Stimulated activated CD4-positive, alpha-beta T cell treated with anti-CD3 and anti-CD28 coated beads, Interleukin-1b, Interleukin-23, amount 100 ng/mL, for 1 hour (primary cell): ENCODE measurements at places on chromosomes 13 and 19.
A peak's percentile ranks its signal among the peaks of the same experiment; 100 is the strongest.

- DNase-seq, result no peak
Measured at GRCh38 chr13:94121686-94122085, 357.8 kb downstream of the DCT start.

DNA sequence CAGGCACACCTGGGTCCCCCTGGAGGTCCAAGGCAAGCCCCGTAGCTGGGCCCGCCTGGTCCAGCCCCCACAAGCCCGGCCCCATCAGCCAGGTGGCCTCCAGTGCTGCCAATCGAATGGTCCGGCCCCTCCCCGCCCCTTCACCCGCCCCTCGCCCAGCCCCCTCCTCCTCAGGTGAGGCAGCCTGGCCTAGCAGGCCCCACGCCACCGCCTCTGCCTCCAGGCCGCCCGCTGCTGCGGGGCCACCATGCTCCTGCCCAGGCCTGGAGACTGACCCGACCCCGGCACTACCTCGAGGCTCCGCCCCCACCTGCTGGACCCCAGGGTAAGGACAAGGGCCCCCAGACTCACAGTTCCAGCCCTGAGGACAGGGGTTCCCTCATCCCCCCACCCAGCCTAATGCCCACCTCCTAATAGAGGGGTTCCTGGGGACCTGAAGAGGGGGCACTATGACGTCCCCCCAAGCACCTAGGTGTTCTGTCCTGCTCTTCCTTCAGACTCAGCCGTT, at the start of gene HPN:
HPN (plus strand) TSS at position 174 of the 508 bp plus-strand sequence. CDS start 786 bp downstream, outside the sequence.
- no peak for DNase-seq

- DNase-seq, result no peak
Measured at GRCh38 chr19:49678985-49679770, 2.1 kb downstream of the PRMT1 start.

- no peak for DNase-seq
Measured at GRCh38 chr19:55141696-55142095, 7.3 kb downstream of the TNNT1 start.

- DNase-seq, result no peak
Measured at GRCh38 chr13:68708336-68708908, 1399.2 kb upstream of the ATXN8OS start.

DNA sequence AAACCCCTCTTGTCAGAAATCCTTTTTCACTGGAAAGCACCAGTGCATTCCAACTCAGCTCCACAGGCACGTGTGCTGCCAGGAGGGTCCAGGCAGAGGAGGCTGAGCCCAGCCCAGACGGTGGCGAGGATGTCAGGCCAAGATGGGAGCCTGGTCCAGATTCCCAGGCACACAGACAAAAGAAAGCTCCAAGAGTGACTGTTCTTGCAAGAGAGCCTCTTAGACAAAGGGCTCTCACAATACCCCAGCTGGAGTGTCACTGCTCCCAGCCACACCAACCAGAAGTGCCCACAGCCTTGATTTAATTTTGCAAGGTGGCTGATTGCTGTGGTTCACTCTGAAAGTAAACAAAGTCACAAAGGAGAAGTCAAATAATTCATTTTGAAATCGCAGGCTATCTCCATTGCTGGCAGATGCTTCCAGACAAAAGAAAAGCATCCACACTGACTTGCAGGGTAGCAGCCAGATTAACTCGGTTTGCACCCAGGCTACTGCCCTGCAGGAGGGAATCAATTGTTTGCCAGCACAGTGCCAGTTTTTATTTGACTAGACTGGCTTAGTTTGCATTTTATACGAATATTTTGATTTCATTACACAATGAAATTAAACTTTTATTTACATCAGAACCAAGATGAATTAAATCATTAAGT, 95.1 kb downstream of the RAB20 start:
- no peak for DNase-seq

GRCh38 chr13:113822956-113823744, 40.7 kb downstream of the GAS6 start:
- no peak for DNase-seq

- peak; percentile 78 for DNase-seq
Measured at GRCh38 chr19:49808711-49809159, 4.4 kb downstream of the FUZ start.

DNA sequence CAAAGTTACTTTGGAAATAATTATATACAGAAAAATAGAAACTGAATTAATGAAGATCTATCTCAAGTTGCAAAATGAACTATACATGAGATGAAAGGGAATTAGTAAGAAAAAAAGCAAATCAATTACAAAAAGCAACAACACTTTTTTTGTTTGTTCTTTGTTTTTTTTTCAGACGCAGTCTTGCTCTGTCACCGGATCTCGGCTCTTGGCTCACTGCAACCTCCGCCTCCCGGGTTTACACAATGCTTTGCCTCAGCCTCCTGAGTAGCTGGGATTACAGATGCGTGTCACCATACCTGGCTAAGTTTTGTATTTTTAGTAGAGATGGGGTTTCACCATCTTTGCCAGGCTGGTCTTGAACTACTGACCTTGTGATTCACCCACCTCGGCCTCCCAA, 2.2 kb downstream of the ZNF415 start:
- DNase-seq, result no peak

GRCh38 chr13:33550885-33551284, 265.3 kb upstream of the STARD13 start:
- no peak for DNase-seq

GRCh38 chr13:101554420-101555125, 102.1 kb downstream of the ITGBL1 start:
- DNase-seq, result no peak

GRCh38 chr19:15469513-15470297, 5.4 kb upstream of the RASAL3 start:
- no peak for DNase-seq

DNA sequence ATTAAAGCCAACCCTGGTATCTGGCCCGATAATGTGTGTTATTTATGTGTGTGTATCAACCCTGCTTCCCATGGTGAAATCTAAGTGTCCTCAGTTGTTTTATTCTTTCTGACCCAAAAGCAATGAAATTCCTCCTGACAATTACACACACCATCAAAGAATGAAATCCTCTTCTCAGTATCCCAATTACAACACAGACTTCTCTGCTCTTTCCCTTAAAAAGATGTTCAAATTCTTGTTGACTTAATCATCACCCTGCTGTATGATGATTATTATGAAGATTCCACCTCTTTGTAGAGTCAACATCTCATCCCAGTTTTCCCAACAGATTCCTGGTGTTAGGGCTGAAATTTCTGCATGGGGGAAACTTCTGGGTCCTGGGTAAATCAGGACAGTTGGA, 8.9 kb upstream of the TRPC4 start:
- no peak for DNase-seq

- no peak for DNase-seq
Measured at GRCh38 chr13:25765266-25765665, 286.6 kb downstream of the SHISA2 start.

DNA sequence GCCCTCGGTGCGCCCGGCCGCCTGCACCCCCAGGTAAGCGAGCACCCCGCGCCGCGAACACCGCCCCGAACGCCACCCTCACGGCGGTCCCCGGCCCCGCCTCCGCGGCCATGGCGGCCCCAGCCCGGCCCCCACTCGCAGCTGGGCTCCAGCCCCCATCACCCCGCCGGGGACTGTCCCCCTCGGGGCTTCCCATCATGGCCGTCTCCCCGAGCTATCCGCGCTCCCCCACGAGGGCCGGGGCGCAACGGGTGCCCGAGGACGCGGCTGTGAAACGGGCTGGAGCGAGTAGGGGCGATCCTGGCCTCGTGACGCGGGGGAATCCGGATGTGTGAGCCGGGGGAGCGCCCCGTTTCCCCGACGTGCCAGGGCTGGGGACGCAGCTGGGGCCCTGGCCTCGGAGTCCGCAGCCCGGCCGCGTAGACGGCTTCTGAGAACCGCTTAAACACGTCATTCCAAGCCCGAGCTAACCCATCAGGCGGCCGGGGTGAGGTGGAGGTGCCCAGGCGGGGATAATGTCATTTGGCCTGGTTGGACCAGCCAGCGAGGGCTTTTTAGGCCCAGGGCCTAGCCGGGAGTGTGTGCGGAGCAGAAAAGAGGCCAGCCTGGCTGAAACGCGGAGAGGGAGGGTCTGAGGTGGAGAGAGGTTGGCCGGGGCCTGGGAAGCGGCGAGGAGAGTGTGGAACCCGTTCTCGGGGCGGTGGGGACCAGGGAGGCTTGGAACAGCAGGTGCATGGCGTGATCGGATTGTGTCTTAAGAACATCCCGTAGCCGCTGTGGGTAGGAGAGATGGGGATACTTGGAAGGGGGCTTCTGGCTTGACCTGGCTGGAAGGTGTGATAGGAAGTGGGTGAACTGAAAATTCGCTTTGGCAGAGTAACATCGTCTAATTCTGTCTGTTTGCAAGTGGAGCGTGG, 550 bp downstream of the CERS4 start:
- DNase-seq, result peak; percentile 56

DNA sequence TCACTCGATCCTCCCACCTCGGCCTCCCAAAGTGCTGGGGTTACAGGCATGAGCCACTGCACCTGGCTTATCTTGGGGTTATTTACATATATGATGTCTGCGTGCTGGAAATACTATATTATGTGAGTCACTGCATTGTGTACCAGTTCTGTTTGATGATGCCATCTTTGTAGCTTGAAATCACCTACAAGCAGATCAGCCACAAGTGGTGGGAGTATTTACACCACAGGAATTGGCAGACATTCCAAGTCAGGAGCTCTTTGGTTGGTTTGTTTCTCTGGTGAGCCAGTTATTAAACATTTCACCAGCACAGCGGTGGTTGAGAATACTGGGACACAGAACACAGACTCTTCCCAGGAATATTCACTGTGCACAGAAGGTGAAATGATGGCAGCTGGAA, 4.5 kb upstream of the TIMM44 start:
- DNase-seq, result no peak
